ENCODE measurements at places on chromosomes 7 and 10.

DNA sequence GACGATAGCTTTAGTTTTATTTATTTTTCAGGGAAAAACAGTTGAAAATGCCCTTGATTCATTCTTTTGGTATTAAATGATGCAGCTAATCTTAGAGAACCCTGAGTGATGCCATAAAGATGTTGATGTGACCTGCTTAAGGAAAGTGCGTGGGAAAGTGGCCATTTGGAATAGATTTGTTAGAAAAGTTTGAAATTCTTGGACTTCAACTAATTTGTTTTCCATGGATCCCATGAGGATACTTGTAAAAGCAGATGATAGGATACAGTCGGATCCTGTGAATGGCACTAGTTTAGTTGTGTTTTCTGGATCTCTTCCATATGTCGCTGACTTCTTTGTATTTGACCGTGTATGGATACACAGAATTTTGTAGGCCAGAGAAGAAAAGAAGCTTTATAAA lies 69.0 kb downstream of the SEPTIN7 start:
- DNase-seq = no peak

GRCh38 chr7:66696774-66697191 lies 43.8 kb upstream of the RABGEF1 start:
- DNase-seq = no peak

- no peak for DNase-seq
Observed at GRCh38 chr7:31067491-31067890, 15.4 kb downstream of the ADCYAP1R1 start.

- DNase-seq = no peak
Observed at GRCh38 chr10:44511601-44512000, 126.7 kb upstream of the CXCL12 start.

DNA sequence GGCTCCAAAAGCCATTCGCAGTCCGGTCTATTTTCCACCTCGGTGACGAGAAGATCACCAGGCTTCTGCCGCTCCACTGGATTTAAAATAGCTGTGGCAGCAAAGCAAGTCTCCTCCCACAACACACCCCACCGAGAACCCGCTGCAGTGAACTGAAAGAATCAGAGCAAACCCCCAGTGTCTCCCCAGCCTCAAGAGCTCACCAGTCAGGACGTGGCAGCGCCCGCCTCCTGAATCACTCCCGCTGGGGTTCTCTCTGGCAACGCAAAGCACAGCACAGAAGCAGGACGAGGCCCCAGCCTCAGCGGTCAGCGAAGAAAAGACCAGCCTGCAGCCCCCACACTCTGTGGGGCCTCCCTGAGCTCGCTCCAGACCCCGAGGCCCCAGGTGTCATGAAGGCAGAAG lies 126.1 kb upstream of the PPP2R2D start:
- DNase-seq = no peak

GRCh38 chr10:99346247-99346646 lies 17.1 kb downstream of the CNNM1 start:
- DNase-seq = no peak

DNA sequence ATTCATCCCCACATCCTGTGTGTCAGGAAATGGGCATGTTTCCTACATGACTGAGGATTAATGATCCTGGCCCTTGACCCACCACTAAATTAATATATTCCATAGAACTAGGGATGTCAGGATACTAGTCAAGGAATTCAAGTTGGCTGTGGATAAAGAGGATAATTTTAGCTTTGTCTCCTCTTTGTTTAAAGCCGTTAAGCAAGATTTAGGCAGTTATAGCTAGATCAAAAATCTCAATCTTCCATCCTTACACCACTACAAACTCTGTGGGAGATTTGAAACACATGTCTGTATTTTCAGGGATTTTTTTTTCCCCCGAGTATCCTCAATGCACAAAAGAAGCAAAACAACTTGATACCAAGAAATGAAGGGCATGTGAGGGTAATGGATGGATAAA lies 417.1 kb downstream of the MAGI2 start:
- no peak for DNase-seq

DNA sequence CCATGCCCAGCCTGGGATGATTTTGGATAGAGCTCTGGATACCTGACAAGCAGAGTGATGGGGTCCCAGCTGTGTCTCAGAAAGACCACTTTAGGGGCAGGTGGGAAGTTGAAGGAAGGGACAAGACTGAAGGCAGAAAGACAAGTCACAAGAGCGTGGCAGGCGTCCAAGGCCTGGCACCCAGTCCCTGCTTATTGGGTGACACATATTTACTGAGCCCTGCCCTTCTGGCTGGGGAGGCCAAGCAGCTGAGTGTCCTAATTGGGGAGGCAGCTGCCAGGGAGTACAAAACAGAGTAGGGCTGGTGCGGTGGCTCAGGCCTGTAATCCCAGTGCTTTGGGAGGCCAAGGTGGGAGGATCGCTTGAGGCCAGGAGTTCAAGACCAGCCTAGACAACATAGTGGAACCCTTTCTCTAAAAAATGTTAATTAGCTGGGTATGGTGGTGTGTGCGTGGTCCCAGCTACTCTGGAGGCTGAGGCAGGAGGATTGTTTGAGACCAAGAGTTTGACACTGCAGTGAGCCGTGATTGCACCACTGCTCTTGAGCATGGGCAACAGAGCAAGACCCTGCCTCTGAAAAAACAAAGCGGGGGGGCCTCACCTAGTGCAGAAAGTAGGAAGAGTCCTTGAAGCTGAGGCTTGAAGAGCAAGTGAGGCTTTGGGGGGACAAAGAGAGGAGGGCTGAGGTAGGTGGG lies 53.0 kb upstream of the GTF2I start:
- DNase-seq = peak; percentile 82

DNA sequence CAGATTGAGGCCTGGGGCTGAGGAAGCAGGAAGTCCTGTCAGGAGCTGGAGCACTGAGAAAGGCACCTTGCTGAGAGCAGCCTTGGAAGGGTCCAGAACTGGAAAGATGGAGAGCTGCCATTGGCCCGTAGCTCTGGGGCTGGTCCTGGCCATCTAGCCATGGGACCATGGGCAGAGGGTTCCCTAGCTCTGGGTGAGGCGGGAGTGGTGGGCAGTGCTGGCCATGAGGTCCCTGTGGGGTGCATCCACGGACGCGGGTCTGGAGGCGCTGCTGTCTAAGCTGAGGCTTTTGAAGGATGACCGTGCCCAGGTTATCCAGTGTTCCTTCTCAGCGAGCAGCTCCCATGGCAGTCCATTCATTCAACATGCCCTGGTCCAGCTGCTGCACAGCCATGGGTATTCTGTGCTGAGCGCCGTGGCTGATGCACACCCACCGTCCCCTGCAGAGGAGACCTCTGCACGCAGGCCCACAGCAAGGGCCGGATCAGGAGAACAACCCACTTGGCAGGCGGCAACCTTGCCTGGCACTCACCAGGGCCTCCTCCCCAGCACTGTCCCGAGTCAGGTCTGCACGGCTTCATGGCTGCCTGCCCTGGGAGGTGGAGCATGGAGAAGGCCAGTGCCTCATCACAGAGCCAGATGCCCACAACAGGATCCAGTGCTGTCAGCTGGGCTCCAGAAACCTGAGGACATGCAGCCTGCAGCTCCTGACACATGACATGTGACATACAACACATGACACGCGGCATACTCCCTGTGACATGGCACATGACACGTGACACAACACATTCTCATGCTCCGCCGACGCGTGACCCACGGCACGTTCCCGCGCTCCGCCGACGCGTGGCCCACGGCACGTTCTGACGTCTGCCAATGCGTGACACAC lies 121.9 kb downstream of the INPP5A start:
- no peak for DNase-seq

GRCh38 chr10:100372415-100373297 lies 25.6 kb downstream of the SCD start:
- DNase-seq = no peak

GRCh38 chr7:32891043-32891799 lies at the start of gene KBTBD2:
TSS of gene KBTBD2 (minus strand) at chr7:32891760. CDS start at chr7:32879604, 12,156 bp downstream.
- peak; percentile 84 for DNase-seq

DNA sequence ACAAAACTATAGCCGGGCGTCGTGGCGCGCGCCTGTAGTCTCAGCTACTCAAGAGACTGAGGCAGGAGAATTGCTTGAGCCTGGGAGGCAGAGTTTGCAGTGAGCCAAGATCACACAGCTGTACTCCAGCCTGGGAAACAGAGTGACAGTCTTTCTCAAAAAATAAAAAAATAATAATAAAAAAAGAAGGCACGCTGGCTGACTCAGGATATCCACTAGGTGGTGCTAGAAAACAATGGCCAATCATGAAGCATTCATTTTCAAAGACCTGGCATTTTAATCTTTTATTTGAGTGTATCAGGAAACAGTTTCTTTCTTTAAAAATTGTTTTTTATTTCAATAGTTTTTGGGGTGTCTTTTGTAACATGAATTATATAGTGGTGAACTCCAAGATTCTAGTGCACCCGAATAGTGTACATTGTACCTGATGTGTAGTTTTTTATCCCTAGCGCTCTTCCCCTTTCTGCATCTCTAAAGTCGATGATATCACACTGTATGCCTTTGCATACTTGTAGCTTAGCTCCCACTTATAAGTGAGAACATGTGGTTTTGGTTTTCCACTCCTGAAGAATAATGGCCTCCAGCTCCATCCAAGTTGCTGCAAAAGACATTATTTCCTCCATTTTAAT lies 88.6 kb downstream of the LYZL1 start:
- DNase-seq = no peak

DNA sequence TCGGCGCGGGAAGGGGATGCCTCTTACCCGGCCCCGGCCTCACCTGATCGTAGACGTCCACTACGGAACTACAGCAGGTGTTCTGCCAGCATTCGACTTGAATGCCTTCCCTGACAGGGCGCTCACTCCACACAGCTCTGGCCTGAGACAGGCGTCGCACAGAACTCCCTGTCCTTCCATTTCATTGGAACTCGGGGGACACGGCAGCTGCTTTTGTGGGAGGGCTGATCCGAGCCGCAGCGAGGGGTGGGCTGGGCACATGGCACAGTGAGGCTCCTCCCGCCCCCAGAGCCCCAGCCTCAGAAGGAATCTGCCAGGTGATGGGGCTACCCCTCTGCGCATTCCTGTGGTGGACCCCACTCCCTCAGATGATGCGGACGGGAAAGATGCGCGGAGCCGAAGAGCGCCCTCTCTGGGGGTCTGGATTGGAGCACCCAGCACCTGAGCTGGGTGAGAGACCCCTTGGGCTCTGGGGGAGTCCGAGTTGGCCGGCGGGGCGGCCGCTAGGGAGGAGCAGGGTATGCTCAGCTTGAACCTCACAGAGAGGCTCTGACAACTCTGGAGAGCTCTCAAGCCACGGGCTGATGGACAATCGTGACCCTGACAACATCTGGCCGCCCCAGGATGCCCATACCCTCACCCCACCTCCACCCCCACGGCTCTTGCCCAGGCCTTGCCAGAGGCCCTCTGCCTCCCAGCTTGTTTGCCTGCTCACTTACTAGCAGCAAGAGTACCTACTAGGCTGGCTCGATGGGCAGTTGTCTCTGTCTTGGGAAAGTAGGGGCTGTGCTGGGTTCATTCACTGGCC lies 36.6 kb downstream of the RASGEF1A start:
- DNase-seq = peak; percentile 8

GRCh38 chr10:25465582-25466372 lies 291.0 kb downstream of the GPR158 start:
- DNase-seq = no peak

- no peak for DNase-seq
Observed at GRCh38 chr7:2809903-2810625, 34.0 kb downstream of the GNA12 start.

DNA sequence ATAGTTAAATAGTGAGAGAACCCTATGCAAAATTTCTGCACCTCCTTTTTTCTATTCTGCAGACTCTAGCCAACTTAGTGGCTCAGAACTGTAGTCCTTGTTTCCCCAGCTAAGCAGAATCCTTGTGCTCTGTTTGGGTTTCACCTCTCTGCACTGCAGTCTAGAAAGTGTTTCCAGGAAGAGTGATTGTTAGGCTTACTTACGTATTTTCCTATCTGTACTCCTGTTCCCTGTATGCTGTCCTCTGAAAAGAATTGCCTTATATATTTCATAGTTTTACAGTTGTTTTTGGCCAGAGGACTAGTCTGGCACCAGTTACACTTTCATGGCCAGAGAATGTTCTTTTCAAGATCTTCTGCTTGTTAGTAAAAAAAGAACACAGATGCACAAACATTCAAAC lies 154.6 kb upstream of the POT1 start:
- no peak for DNase-seq

- no peak for DNase-seq
Observed at GRCh38 chr10:83654689-83655088, 484.6 kb upstream of the GHITM start.

- no peak for DNase-seq
Observed at GRCh38 chr7:135846339-135846738, 97.7 kb upstream of the FAM180A start.
